ENCODE measurements at places on chromosomes 5 and 9.

DNA sequence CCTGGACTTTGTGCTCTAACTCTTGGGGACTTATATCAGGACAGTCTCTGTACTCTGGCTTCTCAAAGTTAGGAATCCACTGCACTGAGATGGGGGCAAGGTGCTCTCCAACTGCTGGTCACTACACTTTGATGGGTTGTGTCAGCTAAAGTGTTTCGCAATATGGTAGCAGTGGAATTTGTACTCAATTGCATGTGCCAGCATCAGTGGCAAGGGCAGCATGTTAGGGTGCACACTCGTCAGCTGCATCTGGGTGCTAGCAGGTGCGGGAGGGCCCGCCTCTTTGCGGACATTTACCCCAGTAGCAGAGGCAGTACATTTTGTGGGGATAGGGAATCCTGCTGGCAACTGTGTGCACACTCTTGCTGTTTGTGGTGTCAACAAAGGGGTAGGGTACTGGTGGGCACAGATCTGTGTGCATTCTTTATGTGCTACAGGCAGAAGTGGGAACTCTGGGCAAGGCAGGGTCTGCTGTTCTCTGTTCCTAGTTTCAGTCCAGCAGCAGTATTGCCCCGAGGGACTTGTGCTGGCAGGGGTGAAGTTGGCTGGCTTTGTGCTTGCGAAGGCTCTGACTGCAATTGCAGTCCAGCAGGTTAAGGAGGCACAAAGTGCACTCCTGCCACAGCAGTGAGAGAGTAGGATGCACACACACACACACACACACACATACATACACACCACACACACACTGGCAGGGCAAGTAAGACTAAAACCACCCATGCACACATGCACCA is 924.8 kb upstream of the CDH9 start:
- DNase-seq: no peak

DNA sequence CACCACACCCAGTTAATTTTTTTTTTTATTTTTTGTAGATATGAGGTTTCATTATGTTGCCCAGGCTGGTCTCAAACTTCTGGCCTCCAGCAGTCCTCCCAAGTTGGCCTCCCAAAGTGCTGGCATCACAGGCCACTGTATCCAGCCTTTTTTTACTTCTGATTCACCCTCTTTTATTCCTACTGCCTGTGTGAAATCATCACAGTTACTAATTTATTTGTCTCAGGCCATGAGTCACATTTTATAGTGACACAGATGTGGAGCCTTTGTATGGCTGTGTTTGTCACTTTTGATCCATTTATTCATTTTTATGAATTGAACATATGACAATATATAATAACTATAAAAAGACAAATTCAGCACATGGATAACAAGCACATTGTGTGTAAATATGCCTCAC is 67.1 kb upstream of the SNX2 start:
- no peak for DNase-seq

GRCh38 chr9:121646992-121647391 is 4.4 kb upstream of the DAB2IP start:
- DNase-seq: peak; percentile 83

DNA sequence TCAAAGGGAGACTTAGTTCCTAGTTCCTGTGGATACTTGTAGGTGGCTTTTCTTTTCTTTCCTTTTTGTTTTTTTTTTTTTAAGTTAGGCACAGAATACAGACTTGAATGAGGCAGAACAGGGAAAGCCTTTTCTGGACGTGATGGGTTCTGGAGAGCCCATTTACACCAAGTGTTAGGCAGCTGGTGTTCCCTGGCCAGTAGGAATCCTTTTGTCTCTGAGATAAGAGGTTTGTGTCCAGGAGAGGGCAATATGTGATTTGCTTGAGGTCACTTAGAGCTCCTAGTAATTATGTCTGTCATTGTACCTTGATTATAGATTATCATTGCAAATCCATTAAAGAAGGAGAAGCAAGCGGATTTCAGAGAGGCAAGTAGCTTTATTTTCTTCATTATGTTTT is 9.1 kb downstream of the MEGF10 start:
- no peak for DNase-seq

GRCh38 chr5:69024241-69024651 is 69.6 kb upstream of the SLC30A5 start:
- peak; percentile 80 for DNase-seq

DNA sequence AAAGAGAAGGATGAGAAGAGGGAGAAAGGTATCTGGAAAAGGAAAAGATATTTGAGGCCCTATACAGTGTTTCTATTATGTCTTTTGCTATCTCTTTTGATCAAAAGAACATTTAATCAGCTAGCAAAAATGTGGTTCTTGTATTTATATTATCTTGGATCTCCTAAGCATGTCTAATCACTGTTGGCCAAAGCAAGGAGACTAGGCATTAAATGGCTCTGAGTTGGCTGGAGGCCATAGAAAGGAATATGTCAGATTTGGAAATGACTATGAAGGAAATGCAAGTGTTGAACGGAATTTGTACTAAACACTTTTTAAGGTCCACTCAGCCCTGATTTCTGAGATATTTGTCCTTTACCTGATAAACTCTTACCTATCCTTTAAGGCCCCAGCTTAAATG is 22.4 kb upstream of the THG1L start:
- no peak for DNase-seq

DNA sequence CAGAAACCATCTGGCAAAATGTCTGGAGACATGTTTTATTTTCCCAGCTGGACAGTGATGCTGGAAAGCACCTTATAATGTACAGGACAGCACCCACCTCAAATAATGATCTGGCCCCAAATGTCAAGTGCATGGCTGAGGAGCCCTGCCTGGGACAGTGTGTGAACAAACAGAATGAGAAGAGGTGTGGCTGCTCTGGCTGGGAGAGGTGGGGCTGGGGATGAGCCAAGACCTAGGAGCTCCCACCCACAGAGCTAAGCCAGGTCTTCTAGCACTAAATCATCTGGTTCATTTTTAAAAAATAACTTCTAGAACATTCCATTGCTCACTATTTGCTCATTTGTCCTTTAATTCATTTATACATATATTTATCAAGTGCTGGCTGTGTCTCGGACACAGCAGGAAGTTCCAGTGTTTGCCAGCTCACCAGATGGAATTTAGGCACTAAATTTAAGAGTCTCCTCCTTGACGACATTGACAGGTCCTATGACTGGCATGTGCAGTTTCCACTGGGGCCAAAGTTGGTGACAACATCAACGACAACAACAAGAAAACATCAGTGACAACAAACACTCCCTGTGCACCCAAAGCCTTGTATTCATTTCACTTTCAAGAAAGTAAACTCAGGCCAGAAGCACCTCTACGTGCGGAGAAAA is 59.1 kb downstream of the GTF3C4 start:
- DNase-seq: no peak

DNA sequence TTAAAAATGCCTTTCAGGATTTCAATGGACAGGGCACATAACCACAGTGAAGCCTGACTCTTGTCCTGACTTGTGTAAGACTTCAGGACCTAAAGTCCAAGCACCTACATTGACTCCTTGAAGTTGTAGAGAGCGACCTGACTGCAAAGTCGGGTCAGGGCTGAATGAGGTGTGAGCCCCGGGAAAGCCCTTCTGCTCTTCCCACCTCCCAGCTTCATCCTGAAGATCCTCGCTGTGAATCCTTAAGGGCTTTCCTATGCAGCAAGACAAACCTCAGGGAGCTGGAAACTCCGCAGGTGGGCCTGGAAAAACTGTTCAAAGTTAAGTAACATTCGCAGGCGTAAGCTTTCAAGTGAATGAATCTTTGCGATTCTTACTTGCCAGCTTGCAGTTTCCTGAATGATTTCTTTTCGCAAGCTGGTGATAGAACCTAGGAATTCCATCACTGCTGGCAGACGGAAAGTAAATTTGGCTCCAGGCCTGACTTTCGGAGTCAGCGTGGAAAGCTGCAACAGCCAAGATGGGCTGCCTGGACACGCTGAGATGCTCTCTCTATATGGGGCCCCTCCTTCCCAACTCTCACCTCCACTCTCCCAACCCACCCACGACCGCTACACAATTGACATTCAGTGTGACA is 10.9 kb downstream of the SEMA5A start:
- no peak for DNase-seq

DNA sequence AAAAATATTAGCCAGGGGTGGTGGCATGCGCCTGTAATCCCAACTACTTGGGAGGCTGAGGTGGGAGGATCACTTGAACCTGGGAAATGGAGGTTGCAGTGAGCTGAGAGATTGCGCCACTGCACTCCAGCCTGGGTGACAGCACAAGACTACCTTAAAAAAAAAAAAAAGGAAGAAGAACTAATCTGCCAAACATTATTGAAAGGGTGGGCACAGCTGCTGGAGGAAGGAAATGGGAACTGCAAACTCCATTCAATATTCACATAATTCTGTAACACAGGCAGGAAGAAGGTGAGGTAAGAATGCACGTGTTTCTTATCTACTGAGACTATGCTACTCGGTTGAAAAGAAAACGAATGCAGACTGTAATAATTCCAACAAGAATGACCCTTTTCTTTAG is 121.1 kb upstream of the GNA14 start:
- no peak for DNase-seq

- DNase-seq: no peak
Observed at GRCh38 chr5:135194573-135195269, 160.7 kb upstream of the PITX1 start.

- no peak for DNase-seq
Observed at GRCh38 chr5:119390404-119390803, 34.6 kb downstream of the TNFAIP8 start.

- peak; percentile 58 for DNase-seq
Observed at GRCh38 chr5:72137826-72138409, 30.6 kb downstream of the MAP1B start.

DNA sequence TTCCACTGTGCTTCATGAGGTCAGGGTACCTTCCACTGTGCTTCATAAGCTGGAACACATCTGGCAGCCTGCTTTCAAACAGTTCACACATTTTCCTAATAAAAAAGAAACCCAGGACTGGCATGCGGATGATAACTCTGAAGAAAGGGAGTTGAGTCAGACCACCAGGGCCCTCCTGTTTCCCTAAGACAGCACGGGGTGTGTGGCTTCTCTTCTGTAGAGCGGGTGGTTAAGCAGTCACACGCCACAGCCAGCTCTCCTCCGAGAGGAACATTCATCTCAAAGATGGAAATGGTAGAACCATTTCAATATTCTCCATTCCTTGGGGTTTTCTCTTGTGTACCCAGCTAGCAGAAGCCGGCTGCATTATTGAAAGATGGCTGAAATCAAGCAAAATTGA is 128.1 kb upstream of the LMX1B start:
- no peak for DNase-seq

- DNase-seq: no peak
Observed at GRCh38 chr5:170168002-170168401, 62.3 kb downstream of the FOXI1 start.

GRCh38 chr9:132230605-132231004 is 68.7 kb downstream of the NTNG2 start:
- no peak for DNase-seq

DNA sequence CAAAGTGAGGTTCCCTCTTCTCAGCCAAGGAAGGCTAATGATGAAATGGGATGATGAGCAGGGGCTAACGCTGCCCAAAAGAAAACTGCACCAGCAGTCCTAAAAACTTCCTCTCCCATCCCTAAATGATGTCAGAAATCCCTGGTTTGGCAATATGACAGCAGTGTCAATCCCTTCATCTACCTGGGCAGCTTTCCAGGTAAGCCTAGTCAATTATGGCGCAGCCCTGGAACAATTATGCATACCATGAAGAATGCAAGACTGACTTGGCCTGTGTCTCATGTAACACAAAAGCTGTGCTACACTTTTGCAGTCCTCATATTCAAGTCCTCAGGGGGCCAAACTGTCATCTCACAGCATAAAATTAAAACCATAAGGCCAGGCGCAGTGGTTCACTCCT is 7.0 kb downstream of the DMGDH start:
- no peak for DNase-seq

DNA sequence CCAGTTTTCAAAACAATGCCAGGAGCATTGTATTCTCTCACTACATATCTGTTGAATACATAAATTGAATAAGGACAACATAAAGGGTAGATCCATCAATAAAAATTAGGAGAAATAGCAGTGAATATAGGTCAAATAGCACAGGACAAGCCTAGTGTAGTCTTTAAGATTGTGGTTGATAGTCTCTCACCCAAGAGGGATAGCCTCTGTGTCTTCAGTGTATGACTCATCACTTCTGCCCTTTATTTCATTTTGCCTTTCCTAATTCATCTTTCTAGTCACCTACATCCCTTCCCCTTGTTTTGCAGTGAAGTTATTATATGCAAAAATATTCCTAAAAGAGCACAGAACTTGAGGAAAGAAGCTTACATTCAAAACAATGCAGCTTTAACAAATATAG is 335.0 kb upstream of the TUSC1 start:
- DNase-seq: no peak

DNA sequence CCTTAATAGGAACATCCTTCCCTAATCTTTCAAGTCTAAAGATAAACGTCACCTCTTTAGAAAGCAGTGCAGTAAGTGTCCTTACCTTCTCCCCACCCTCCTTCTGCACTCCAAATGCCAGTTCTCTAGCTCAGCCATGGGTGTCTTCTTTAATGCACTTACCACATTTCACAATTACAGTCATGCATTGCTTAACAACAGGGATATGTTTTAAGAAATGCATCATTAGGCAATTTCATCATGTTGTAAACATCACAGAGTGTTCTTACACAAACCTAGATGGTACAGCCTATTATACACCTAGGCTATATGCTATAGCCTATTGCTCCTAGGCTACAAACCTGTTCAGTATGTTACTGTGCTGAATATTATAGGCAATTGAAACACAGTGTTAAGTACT is 91.2 kb downstream of the RFX3 start:
- DNase-seq: no peak

DNA sequence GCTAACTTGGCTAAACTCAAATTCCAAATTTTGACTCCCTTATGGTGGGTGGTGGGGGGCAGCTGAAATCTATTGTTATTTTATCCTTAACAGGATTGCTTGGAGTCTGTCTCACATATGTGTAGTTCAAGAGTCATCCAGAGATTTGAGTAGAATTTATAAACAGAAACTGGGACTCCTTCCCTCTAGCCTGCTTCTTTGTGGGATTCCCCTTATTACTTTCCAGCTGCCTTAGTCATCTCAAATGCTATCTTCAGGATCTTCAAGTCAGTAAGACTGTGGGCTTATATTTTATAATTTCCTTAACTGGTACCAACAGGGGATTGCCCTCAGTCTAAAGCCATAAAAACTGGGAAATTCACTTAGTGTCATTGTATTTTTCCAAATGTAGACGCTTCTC is 55.5 kb downstream of the NNT start:
- DNase-seq: no peak

GRCh38 chr9:124520206-124520596 is 13.0 kb upstream of the NR5A1 start:
- DNase-seq: no peak

GRCh38 chr5:14183187-14183939 is 40.2 kb downstream of the TRIO start:
- no peak for DNase-seq

Measured in erythroblast (primary cell).